ENCODE measurements at places on chromosomes 3 and 15.
A peak's percentile ranks its signal among the peaks of the same experiment; 100 is the strongest.

- no peak for DNase-seq
Measured at GRCh38 chr15:64870353-64870752, 28.6 kb downstream of the PLEKHO2 start.

DNA sequence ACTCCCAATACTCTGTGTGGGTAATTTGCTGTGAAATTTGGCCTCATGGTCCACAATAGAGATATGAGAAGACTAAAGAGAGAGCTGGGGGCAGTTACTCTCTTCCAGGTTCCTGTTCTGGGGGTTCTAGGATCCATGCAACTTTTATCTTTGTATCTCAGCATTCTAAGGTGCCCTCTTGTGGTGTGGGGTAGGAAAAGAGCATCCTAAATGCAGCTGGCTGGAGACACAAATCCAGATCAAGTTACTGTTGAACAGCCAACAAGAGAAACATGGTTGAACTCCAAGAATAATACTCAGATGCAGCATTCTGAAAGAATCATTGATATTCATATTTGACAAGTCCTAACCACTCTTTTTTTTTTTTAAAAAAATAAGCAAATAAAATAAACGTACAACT, 238.2 kb downstream of the GREM1 start:
- DNase-seq = peak; percentile 27

DNA sequence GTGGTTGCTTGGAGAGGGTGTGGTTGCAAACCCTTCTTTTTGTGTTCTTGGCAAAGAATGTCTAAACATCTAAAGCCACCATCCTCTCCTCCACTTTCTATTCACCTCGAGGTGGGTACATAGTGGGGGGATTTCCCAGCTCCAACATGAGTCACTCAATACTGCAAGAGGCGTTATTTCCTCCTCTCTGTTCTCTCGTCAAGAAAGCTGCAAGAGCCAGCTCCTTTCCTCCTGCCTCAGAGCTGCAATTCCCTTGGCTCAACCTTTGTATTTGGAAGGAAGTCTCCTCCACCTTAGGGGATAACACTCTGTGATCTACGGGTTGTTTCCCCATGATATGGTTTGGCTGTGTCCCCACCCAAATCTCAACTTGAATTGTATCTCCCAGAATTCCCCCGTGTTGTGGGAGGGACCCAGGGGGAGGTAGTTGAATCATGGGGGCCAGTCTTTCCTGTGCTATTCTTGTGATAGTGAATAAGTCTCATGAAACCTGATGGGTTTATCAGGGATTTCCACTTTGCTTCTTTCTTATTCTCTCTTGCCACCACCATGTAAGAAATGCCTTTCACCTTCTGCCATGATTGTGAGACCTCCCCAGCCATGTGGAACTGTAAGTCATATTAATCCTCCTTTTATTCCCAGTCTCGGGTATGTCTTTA, 138.4 kb downstream of the PLCL2 start:
- peak; percentile 21 for DNase-seq

DNA sequence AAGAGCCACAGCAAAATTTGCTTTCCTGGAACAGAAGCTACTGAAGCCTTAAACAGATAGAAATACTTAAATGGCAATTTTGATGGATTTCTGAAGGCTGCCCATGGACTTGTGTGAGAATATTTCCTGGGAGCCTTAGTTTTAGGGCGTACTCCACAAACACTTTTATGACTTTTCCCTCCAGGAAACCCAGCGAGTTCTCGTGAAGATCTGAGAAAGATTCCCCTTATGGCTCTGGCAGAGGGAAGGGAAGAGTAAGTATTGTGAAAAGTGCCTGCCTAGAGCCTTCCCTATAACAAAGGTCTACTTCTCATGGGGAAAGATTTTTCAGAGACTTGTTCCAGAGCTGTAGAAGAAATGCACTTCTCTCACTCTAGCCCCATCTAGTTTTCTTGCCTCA, 31.1 kb upstream of the TRAT1 start:
- no peak for DNase-seq

- no peak for DNase-seq
Measured at GRCh38 chr3:187750006-187750512, 4.8 kb upstream of the BCL6 start.

DNA sequence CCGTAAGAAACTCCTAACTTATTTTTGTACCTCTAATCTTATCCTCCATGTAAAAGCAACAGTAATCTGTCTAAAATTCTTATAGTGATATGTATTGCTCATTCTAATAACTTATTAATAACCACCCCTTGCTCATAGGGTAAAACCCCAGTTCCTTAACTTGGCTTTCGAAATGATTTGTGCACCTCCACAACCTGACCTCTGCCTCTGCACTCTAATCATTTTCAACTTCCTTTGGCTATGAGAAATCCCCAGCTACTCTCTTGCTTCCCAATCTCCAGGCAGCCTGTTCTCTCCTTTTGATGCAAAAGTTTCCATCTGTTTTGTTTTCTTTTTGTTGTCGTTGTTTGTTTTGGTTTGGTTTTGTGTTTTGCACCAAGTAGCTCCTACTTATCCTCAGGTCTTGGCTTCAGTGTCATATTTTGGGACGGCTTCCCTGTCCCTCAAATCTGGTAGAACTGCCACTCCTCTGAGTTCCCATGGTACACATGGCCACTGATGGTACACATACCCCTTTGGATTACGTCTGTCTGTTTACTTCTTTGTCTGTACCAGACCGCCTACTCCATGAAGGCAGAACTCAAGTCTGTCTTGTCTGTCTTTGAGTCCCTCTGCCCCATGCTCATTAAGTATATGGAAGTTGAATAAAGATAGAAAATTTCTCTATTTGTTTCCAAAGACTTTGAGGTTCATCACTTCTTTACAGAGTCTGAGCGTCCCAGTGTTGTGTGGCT, 105.6 kb upstream of the TGFBR2 start:
- no peak for DNase-seq

GRCh38 chr3:64144241-64144900, 80.9 kb downstream of the PRICKLE2 start:
- DNase-seq = no peak

GRCh38 chr3:168066882-168067281, 28.8 kb downstream of the GOLIM4 start:
- DNase-seq = no peak

- no peak for DNase-seq
Measured at GRCh38 chr3:159800434-159801155, 188.0 kb upstream of the IL12A start.

- DNase-seq = no peak
Measured at GRCh38 chr15:77508541-77509243, 88.0 kb downstream of the HMG20A start.

- no peak for DNase-seq
Measured at GRCh38 chr3:7812490-7812889, 689.1 kb upstream of the LMCD1 start.

GRCh38 chr3:123656274-123656673, 71.4 kb upstream of the HACD2 start:
- no peak for DNase-seq

- DNase-seq = peak; percentile 23
Measured at GRCh38 chr15:27956285-27956684, 142.8 kb downstream of the OCA2 start.

GRCh38 chr3:9169956-9170850, 79.2 kb downstream of the SRGAP3 start:
- DNase-seq = no peak

- peak; percentile 13 for DNase-seq
Measured at GRCh38 chr3:126419151-126419703, 24.5 kb downstream of the CFAP100 start.

GRCh38 chr3:98777286-98777685, 14.1 kb downstream of the ST3GAL6 start:
- DNase-seq = no peak

GRCh38 chr3:98025392-98025945, 9.6 kb downstream of the GABRR3 start:
- no peak for DNase-seq

GRCh38 chr3:129974564-129974832, at the start of gene TRH:
TRH (plus strand) TSS chr3:129974720; CDS start chr3:129975817, 1,097 bp downstream.
- no peak for DNase-seq

DNA sequence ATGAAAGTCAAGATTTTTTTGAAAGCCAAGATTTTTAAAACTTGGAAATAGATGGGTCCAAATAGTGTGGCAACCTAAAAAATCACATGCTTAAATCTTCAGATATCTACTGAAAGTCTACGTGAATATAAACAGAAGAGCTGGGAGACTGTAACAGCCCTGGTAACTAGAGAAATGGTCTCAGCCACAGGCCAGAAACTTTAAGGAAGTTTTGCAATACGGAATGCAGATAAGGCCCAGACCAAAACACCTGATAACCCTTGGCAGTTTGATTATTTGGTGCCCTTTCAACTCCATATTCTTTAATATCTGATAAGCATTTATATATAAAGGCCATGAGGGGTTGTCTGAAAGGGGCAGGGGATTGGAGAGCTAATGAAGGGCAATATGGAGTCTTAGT, 537.3 kb upstream of the TGFBR2 start:
- peak; percentile 6 for DNase-seq

- no peak for DNase-seq
Measured at GRCh38 chr3:179719048-179719734, 66.4 kb downstream of the USP13 start.

DNA sequence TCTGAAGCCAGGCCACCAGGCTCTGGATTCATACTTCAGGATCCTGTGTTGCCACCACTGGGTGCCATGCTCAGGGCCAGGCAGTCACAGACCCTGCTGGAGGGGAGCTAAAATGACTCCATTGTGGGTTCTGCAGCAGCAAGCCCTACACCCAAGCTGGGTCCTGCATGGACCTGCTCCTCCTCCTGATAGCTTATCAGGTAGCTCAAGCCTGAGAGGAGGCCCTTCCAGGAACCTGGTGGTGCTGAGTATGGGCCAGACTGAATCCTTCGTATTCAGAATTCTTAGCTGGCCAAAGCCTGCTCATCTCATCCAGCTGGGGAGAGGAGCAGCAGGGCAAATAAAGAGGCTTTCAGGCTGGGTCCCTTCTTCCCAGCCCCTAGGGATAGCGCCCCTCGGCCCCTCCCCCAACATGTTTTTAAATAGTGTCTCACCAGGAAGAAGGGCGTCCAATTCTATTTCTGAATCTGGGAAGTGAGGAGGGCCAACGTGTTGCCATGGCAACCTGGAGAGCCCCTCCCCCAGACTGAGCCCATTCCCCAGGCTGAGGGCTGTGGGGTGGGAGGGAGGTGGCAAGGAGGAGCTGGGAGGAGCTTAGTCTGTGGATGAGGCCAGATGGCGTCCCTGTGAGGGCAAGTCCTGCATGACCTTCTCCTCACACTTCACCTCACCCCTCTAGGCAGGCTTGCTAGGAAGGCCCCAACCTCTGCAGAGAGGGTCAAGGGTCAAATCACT, 11.0 kb upstream of the CAMKV start:
- peak; percentile 24 for DNase-seq

- DNase-seq = no peak
Measured at GRCh38 chr3:103924544-103924943, 1442.2 kb upstream of the ALCAM start.

- DNase-seq = peak; percentile 53
Measured at GRCh38 chr15:63402498-63403253, 21.0 kb upstream of the CA12 start.

DNA sequence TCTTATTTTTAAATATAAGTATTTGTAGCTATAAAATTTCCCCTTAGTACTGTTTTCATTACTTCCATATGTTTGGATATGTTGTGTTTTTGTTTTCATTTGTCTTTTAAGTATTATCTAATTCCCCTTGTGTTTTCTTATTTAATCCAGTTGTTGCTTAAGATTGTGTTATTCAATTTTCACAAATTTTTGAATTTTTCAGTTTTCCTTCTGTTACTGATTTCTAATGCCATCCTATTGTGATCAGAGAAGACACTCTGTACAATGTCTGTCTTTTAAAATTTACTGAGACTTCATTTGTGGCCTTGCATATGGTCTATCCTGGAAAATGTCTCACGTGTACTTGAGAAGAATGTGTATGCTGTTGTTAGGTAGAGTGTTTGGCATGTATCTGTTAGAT, 795.6 kb upstream of the CFAP20DC start:
- no peak for DNase-seq

DNA sequence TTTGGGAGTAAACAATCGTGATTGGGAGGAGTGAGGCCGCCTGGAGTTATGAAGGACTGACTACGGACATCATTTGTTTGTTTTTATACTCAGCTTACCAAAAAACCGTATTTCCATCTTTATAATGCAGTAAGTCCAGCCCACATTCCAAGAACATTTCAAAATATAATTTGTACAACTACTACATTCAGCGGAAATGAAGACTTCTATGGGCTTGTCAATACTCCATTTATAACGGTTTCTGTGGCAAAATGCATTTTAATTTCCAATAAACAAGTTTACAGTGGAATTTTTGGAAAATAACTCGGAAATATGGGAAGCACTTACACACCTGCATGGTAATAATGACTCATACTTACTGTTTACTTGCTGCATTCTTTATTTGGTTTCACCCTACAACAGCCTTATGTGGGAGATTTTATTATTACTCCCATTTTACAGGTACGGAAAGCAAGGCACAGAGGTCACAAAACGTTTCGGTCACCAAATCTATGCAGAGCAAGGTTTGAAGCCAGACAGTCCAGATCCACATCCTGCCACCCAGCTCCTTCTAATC, 62.3 kb downstream of the LDHAL6B start:
- no peak for DNase-seq

DNA sequence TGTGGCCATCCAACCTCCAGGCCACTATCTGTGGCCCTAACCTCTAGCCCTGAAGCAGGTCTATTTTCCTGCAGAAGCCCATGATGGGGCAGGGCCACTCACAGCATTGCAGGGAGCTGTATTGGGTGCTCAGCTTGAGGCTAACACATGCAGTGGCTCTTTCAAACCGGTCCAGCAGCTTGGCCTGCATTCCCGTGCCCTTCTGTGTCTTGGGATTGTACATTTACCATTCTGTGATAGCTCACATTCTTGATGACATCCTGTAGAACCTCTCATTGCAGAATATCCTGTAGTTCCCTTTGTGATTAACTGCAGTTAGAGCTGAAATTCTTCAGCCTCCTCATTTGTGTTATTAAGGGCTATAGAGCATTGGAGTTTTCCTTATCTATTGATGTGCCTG, 60.8 kb upstream of the ANKRD34C start:
- DNase-seq = no peak

GRCh38 chr3:73447111-73447510, 177.6 kb downstream of the PDZRN3 start:
- peak; percentile 19 for DNase-seq

GRCh38 chr3:137835096-137835495, 71.0 kb downstream of the SOX14 start:
- no peak for DNase-seq

- peak; percentile 1 for DNase-seq
Measured at GRCh38 chr3:139906418-139906817, 28.6 kb upstream of the CLSTN2 start.

DNA sequence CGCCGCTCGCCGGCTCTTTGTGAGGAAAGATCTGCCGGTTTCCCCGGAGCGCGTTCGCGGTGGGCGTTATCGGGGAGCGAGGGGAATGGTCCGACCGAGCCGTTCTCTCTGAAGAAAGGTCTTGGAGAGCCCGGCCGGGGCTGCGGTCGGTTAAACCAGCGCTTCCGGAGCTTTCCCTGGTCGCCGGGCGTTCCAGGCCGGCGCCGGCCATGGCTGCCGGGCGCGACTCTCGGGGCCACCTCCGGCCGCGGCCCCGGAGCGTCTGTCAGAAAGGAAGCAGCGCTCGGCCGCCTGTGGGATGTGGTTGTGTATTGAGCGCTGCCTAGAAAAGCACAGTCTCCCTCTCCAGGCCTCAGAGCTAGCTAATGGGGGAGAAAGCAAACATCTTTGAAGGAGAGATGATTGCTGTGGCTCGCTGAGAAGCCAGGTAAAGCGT, 731 bp downstream of the FYTTD1 start:
- DNase-seq = peak; percentile 81
